ENCODE measurements at places on chromosomes 3 and 15.
A peak's percentile ranks its signal among the peaks of the same experiment; 100 is the strongest.

DNA sequence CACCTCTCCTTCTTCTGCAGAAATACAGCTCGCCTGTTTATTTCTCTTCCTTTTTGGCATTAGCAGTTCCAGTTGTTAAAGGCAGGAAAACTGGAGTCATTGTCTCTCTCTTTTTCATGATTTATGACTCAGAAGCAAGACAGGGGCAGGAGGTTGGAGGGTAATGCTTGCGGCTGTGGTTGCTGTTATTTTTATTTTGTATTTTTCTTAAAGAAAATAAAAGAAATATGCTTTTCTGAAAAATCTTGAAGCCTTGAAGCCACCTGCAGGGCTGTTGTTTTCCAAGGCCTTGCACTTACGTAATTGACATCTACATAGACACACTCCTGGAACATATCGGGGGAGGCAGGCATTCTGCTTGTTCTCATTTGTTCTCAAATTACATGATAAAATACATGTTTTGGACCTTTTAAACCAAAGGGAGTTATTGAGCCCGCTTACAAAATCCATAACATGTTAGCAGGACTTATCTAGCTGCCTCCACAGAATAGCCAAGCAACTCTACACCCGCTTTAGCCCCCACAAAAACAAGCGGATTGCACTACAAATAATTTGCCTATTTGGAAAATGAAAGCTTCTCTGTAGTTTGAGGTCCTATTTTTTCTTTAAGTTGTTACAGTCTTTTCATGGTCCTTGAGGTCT, 1004.6 kb upstream of the NR2F2 start:
- no peak for DNase-seq

DNA sequence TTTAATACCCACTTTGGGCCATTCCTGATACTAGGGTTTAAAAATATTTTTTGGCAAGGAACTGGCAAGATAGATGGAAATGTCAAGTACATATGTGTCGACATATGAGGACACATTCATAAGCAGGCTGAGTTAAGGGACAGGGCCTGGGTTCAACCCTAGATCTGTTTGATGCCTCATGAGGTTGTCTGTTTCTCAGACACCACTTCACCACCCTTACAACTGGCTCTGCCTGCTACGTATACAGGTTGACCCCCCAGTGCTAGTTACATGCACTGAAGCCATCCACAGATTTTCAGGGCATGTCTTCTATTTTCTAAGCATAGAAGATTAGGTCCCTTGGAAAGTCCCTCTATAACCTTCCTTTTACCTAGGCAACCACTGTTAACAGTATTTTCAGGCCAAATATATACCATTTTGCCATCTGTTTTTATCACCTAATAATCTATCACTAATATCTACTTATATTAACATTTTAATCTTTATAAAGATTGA, 296.7 kb downstream of the PLCL2 start:
- no peak for DNase-seq

DNA sequence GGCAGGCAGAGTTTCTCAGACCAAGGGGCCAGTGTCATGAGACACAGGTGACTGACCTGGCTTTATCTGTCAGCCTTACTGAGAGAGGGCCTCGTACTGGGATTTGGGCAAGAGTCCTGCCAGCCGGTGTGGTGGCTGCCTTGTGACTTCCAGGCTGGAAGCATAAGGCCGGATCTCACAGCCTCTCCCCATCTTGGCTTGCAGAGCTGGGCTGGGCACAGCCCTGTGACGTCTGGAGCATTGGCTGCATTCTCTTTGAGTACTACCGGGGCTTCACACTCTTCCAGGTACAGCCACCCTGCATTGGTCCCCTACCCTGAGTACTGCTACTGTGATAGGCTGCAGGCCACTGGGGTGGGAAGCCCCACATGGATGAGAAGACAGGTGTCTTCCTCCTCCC, 12.1 kb downstream of the CLK3 start:
- no peak for DNase-seq

- peak; percentile 30 for DNase-seq
These were observed 348.0 kb downstream of the VPS13C start for GRCh38 chr15:61712129-61712759.

- DNase-seq, result peak; percentile 73
These were observed 228.7 kb downstream of the SLCO3A1 start for GRCh38 chr15:92082006-92082843.

GRCh38 chr15:101427606-101428487, 61.7 kb downstream of the PCSK6 start:
- DNase-seq, result no peak

GRCh38 chr3:111807826-111808225, 51.2 kb upstream of the PHLDB2 start:
- no peak for DNase-seq

DNA sequence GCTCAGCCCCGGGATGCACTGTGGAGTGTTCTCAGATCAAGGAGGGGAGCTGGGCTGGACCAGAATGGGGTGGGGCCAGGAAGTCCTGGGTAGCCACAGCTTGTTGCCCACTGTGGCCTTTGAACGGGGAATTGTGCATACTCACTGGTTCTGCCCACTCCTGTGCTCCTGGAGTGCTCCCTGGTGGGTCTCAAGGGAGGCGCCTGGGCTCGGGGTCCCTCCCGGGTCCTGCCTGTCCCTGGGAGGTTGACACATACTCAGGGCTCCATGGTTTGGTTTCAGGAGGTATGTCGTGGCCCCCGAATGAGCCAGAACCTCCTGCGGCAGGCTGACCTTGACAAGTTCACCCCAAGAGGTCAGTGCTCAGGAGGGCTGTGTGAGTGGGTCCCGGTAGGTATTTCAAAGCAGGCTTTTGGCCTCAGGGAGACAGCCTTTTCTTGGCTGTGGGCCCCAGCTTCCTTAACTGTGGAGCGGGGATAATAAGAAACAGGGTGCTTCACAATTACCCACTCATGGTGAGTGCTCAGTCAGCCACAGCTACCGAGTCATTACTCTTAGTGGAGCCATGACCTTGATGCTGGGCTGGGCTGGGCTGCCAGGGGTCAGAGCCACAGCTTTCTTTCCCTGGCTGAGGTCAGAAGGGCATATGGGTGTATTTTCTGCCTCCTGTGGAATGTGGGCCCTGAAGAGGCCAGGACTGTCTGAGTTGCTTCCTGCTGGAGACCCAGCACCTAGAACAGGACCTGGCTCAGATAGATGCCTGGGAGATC, 7.6 kb downstream of the DNAH1 start:
- DNase-seq, result no peak

DNA sequence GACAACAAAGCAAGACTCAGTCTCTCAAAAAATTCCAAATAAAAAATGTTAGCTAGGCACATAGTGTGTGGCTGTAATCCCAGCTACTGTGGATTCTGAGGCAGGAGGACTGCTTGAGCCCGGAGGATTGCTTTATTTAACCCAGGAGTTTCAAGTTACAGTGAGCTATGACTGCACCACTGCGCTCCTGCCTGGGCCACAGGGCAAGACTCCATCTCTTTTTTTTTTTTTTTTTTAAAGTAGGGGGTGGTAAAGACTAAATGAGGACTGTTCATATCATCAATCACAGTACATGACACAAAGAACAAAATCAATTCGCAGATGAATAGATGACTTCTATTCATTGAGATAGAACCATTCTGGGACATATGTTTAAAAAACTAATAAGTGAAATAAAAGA, 48.1 kb downstream of the ACAP2 start:
- no peak for DNase-seq

DNA sequence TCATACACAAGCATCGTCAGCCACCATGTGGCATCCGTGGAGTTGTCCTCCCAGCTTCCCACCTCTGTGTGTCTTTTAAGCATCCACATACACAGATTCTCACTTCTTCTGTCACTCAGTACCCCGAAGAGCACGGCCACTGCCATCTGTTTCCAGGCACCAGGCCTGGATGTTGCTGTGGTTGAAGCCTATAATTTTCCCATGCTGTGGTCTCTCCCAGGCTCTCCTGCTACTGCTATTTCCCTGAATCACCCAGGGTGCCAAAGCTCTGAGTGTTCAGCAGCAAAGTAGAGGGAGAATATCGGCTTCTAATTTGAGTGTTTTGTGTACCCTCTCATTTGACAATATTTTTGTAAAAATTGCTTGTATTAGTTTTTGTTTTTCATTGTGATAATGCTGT, 265.7 kb downstream of the DIPK2A start:
- DNase-seq, result no peak

- no peak for DNase-seq
These were observed 71.7 kb upstream of the ABHD2 start for GRCh38 chr15:89016549-89017041.

GRCh38 chr3:55937301-55937700, 450.2 kb upstream of the WNT5A start:
- no peak for DNase-seq

GRCh38 chr3:137041251-137041650, 83.5 kb downstream of the IL20RB start:
- no peak for DNase-seq

DNA sequence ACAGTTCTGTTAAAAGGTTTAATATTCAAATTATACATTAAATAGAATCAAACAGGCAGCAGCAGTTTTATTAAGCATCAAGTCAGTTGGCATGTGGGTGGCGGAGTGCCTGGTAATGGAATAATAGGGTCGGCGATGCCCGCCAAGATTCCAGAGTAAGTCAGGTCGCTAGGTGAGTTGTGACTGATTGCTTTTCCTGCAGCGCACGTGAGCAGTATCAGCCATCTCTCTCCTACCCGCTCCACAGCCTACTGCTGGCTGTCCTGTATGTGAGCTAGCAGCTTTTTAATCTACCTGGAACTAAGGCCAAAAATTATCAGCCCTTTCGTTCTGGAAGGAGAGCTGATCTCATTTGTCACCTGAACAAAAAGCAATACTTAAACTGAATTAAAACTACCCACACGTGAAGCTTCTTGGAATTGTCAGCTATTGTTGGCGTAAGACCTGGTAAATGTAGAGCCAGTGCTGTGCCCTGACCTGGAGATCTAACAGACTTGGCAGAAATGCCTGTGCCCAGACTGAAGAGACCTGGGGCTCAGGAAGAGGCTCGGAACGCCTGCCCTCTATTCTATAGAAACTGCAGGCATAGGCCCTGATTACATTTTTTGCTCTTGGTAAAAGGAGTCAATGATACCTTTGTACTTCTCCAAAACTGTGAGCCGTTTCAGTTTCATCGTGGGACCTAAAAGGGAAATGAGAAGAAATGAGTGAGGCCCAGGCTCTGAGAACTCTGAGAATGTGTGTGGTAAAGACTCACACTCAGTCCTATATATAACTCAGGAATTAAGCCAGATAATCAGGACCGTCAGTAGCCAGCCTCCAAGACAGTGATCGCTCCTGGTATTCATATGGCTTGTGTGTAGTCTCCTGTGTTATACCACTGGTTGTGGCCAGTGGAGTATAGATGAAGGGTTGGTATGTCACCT, 21.9 kb downstream of the IDH3A start:
- no peak for DNase-seq

- DNase-seq, result no peak
These were observed 77.1 kb downstream of the SEMA6D start for GRCh38 chr15:47794252-47794914.

GRCh38 chr15:57213862-57214261, 162.4 kb upstream of the CGNL1 start:
- no peak for DNase-seq

- DNase-seq, result no peak
These were observed 492.4 kb downstream of the MCTP2 start for GRCh38 chr15:94723801-94724200.

DNA sequence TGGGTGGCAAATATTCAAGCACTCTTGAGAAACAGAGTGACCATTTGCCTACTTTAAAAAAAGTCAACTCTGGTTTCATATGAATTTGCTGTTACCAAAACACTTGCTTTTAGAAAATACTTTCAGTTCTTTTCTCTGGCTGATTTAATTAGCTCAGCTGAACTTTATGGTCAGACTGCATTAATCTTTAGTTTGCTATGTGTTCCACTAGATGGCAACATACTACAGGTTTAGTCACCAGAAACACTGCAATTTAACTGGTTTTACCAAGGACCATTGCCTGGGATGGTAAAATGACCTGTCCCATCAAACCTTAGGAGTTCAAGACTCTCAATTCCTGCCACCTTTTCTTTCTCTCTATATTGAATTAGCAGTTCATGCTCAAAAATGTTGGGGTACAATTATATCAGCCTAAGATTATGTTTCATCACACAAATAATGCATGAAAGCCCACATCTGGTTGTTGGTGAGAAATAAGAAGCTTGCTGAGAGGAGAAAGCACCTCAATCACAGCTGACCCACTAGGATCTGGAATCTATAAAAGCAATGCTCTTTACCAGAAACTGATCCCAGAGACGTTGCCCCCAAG, 14.2 kb downstream of the EIF4E3 start:
- DNase-seq, result no peak

DNA sequence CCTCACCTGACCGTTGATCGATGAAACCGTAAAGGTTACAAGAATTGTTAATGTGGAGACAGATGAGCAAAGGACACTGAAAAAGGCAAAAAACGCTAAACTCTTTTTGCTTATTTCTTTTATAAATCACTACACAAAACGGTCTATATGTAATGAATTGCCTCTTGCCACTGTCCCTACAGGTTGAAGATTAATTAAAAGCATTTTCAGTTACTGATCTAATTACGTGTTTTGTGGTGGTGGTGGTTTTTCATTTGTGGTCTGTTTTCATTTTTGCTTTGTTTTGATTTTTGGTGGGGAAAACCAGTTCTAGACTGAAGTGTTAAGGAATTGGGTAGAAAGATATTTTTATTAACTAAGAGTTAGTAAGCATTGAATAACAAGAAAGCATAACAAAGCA, 299.2 kb upstream of the LRRN1 start:
- DNase-seq, result no peak

- no peak for DNase-seq
These were observed 12.4 kb downstream of the ITGA11 start for GRCh38 chr15:68419301-68420175.

- no peak for DNase-seq
These were observed 90.2 kb upstream of the SNTN start for GRCh38 chr3:63562323-63562722.

DNA sequence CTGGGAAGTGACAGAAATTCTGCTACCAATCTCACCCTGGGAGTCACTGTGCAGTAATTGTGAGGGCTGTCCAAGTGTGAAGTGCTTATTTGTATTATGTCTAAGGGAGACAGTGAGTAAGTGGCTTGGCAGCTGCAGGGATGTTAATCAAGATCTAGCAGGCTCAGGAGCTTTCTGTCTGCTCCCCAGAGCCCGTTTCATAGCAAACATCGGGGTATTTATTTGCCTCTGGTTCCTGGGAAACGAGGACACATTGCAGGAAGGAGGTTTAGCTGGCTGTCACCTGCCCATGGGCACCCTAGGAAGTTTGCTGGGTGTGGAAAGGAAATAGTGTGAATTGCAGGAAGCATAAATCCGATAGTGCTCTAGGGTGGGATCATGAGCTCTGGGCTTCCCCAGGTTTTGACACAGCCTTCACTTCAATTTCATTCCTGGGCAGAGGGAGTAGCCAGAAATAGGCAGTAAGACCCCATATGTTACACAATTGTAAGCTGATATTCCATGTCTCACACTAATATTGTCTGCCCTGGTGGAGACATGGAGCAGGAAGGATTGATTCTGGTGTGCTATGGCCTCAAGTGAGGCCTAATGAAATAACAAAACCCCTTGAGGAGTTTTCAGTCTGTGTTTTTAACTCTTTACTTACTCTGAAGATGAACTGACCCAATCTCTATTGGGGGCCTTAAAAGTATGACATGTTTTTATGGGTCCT, 74.1 kb upstream of the MITF start:
- no peak for DNase-seq

- DNase-seq, result no peak
These were observed 24.3 kb downstream of the VPS8 start for GRCh38 chr3:184836090-184836822.

Measured in hippocampal formation (tissue), 2 donors.